NCI-H2029 (cell line): ENCODE measurements at places on chromosomes 2 and 18.

DNA sequence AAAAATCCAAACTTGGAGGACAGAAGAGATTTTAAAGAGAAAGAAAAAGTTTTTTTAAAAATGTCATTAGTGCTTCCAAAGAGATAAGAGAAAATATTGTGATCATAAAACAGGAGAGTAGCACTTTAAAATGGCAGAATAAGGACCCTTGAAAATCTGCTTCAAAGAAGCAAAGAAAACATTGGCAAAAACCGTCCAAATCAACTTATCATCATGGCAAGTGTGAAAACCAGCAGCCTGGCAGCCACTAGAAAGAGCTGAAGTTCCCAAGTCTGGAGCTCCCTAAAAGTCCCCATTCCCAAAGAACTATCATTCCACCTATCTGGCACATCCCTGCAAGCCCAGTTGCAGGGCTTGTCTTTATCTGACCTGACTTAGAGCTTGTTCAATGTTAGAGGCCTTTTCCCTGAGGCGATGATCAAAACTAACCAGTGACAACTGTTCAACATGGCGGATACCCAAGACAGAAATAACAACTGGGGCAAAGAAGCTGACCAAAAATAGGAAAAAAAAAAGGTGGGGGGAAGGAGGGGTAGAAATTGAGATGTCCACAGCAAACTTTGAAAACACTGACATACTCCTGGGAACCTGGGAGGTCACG, 24.6 kb upstream of the RNU4ATAC start:
- no peak for DNase-seq

DNA sequence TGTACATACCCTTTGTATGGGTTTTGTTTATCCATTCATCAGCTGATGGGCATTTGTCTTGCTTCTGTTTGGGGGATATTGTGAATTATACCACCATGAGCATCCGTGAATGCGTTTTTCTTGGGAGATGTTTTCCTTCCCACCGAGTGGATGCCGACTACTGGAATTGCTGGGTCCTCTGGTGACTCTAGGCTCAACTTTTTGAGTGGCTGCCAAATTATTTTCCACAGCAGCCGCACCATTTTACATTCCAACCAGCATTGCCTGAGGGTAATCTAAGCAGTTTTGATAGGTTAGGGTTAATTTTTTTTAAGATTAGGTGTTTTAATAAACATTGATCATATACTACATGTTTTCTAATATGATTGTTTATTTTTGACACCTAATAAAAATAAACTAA, 220.1 kb downstream of the SNTG2 start:
- DNase-seq: no peak

DNA sequence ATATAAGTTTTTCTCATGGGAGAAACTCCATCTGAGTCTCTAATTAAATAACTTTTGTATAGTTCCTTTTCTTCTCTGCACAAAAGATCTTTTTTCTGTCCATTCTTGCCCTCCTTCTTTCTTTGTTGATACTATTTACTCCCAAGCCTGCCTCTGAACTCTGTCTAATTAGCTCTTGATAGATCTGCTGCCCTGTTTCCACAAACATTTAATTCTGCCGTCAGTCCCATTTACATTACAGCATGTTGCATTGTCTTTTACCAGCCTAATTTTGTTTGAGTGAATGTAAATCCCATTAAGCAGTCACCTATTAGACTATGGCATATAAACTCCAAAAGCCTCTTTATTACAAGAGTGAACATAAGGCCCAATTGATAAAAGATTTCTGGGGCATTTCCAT, 254.4 kb downstream of the ERBB4 start:
- DNase-seq: no peak

GRCh38 chr2:85995648-85996529, 107.1 kb upstream of the ST3GAL5 start:
- DNase-seq: no peak

GRCh38 chr2:134669731-134670669, 48.8 kb downstream of the TMEM163 start:
- DNase-seq: no peak

DNA sequence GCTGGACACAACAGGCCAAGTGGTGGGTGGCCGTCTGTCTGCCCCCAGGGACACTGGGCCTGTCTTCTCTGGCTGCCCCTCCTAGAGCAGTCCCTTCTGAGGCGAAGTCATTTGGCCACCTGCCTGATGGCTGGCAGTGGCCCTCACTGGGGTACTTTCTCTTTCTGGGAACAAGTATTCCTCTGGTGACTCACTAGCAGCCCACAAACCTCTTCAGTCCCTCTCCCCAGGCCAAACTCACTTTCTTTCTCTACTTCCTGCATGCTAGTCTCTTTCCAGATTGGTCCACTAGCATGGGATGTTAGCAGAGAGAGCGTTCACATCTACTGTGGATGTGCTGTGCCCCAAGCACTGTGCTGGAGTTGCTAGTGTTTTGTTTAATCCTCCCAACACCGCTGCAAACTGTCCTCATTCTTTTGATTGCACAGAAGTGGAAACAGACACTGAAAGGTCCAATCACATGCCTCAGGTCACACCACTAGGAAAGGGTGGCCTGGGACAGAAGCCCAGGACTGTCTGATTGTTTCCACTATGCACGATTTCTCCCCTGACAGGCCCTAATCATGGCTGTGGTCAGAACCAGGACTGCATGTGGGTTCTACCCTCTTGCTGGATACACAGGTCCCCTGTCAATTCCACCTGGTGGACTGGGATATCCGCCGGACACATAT, 5.2 kb downstream of the DYSF start:
- no peak for DNase-seq
